Omental fat pad (tissue), 4 donors: ENCODE measurements at places on chromosomes 13 and 19. TPM values are rescaled to one million over a fixed set of nuclear protein-coding genes. Genes with fewer than 3 reads are reported as not detected.
A peak's percentile ranks its signal among the peaks of the same experiment; 100 is the strongest.

DNA sequence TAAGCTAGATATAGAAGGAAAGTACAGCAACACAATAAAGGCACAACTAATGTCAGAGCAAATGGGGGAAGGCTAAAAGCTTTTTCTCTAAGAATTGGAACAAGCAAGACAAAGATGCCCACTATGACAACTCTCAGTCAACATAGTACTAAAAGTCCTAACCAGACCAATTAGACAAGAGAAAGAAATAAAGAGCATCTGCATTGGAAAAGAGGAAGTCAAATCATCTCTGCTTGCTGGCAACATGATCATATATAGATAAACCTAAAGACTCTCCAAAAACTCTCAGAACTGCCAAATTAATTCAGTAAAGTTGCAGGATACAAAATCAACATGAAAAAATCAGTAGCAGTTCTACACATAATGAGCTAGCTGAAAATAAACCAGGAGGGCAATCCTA, 542.0 kb downstream of the DIAPH3 start:
- DNase-seq: no peak

GRCh38 chr19:6259312-6259861, 20.4 kb downstream of the MLLT1 start:
- DNase-seq: no peak

DNA sequence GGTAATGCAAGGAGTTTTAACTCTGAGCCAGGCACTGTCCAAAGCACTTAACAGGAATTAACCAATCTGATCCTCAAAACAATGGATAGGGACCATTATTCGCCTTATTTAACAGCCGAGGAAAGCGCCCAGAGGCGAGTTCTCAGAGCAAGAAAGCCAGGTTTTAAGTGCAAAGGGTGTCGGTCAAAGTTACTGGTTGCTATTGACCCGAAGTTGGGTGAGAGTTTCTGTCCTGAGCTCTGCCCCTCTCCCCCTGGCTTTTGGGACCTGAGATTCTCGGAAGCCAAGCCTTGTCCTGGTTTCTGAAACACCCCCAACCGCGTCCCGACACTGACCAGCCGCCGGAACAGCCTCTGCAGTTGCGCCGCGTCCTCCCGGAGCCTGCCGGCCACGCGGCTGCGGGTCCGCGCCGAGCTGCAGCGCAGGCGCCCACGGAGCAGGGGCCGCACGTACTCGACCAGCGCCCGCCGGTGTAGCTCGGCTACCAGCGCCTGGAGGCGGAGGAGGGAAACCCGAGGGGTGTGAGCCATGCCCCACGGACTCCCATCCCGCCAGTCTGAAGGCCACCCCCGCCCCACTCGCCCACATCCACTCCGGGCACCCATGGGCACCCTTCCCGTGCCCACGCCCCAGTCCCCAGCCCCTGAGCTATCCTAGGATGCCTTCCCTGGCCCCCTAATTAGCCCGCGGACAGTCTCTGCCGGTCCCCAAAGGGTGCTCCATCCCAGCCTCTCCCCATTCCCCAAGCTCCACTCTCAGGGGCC, 27.8 kb downstream of the EXOC3L2 start:
- DNase-seq: no peak

DNA sequence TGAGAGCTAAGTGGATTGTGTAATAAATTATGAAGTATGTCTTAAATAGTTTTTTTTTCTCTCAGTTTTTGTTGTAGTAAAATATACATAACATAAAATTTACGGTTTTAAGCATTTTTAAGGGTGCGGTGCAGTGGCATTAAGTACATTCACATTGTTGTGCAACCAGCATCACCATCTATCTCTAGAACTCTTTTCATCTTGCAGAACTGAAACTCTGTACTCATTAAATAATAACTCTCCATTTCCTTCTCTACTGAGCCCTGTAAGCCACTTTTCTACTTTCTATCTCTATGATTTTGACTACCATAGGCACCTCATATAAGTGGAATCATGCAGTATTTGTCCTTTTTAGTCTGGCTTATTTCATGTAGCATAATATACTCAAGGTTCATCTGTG, 87.1 kb downstream of the GJA3 start:
- DNase-seq: no peak

- DNase-seq: no peak
These were observed 158.6 kb upstream of the UFM1 start for GRCh38 chr13:38191016-38191415.

DNA sequence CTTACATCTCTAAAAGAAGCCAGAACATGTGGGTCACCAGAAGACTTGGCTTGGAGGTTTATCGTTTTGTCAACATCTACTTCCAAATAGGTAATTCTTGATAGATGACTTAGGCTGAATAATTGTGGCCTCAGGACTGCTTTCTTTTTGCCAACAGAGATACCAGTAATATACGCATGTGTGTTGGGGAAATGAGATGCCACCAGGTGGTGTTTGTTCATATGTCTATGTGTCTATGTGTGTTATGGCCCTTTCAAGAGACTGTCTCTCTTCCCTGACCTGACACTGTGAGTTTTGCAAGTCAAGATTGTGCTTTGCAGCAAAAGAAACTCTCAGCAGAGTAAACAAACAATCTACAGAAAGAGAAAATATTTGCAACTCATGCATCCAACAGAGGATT, 31.6 kb upstream of the METTL21C start:
- DNase-seq: no peak

GRCh38 chr19:13102666-13103580, at the start of gene LYL1:
Gene LYL1 (minus strand): TSS chr19:13102858. CDS start chr19:13101171, 1,687 bp downstream.
- no peak for DNase-seq

- DNase-seq: no peak
These were observed 3.0 kb upstream of the NAA16 start for GRCh38 chr13:41307884-41308640.

DNA sequence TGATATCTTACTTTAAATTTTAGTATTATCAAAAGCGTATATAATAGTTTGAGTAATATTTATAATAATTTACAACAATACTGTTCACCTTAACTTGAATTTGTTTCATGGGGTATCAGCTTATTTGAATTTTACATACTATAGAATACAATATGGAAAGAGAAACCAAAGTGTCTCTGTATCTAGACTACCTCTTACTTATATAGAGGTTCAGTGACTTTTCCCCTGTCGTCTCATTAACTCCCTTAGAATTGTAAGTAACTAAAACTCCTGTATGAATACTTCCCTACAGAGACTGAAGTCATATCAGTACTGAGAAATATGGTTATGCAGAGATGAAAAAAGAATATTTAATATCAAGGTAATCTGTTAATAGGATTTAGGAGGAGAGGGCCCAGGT, 26.8 kb downstream of the COG6 start:
- no peak for DNase-seq

DNA sequence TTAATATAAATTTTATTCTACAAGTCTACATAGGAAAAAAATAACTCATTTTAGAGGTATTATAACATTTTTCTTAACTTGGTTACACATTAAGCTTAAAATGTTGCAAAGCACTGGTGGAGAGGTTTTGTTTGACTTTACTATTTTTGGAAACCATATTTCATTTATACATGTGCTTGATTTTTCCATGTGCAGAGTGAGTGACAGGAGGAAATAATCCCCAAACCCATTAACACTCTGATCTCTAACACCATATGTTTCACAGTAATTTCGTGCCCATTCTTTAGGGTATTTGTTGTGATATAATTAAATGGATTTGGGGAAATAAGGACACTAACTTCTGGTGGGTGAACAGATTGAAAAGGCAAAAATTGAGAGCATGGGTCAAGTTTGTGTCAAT, 2124.4 kb upstream of the PCDH20 start:
- DNase-seq: no peak

GRCh38 chr19:40284501-40285352, at the start of gene AKT2:
Gene AKT2 (minus strand): TSS chr19:40285345. CDS start chr19:40265267, 20,078 bp downstream.
- no peak for DNase-seq

- no peak for DNase-seq
These were observed 10.7 kb upstream of the CRTC1 start for GRCh38 chr19:18672606-18673337.

- no peak for DNase-seq
These were observed 43.8 kb downstream of the ESD start for GRCh38 chr13:46753137-46753536.

GRCh38 chr19:3346677-3347353, 19.6 kb upstream of the NFIC start:
- no peak for DNase-seq

- no peak for DNase-seq
These were observed 34.0 kb upstream of the USE1 start for GRCh38 chr19:17180997-17181702.

DNA sequence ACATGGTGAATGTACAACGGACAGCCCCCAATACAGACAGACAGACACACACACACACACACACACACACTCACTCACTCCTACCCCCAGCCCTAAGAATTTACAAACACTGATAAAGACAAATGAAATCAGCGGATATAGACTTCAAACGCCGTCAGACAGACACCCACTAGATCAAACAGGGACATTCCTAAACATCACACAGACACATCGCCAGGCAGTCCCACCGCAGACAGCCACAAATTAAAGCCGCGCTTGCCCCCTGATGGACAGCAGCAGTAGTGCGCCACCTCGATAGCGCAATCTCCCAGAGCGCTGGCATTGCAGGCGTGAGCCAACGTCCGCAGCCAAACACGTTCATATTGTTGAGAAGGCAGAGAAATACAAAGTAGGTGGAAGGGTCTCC, 24.7 kb upstream of the ADGRE1 start:
- DNase-seq: peak; percentile 77

Gene CYP4F11
- 1.4 TPM for total RNA-seq

Gene KCNC3
- total RNA-seq: 0.31 TPM

Gene ICAM5
- 0.60 TPM for total RNA-seq

Gene METTL21C
- not detected for total RNA-seq

Gene MCOLN1
- total RNA-seq: 37.4 TPM

Gene ZNF567
- total RNA-seq: 6.4 TPM

Gene TNNT1
- 1.9 TPM for total RNA-seq

Gene NOVA2
- total RNA-seq: 1.9 TPM

Gene RUBCNL
- 21.9 TPM for total RNA-seq
